ENCODE measurements at places on chromosomes 5 and 9.

DNA sequence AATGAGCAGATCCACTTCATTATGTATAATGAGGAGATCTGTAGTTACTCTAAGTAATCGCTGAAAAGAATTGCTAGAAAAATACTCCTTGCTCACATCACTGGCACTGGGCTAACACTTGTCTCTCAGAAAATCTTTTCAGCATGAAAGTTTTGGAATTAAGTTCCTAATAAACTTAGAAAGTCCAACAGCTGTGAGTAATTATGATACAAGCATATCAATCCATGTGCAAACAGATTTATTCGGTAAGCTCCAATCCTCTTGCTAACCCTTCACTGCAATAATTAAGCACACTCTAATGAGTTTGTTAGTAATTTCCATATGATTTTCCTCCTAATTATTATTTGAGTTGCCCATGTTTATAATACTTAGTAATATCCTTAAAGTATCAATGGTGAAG is 652.6 kb upstream of the WWC1 start:
- no peaks in the 10 kb centered on the region for H3K27me3 ChIP-seq
- no peak overlapping the region for H3K4me3 ChIP-seq
- no peaks in the 10 kb centered on the region for H3K36me3 ChIP-seq
- no peaks in the 10 kb centered on the region for H3K4me1 ChIP-seq
- no peak overlapping the region for H3K27ac ChIP-seq
- no peak for DNase-seq

- H3K4me3 ChIP-seq = no peak overlapping the region
- no peaks in the 10 kb centered on the region for H3K27me3 ChIP-seq
- no peak overlapping the region for H3K27ac ChIP-seq
- no peak for DNase-seq
- H3K36me3 ChIP-seq = no peaks in the 10 kb centered on the region
- no peaks in the 10 kb centered on the region for H3K4me1 ChIP-seq
These were observed 206.1 kb downstream of the YTHDC2 start for GRCh38 chr5:113719549-113719948.

DNA sequence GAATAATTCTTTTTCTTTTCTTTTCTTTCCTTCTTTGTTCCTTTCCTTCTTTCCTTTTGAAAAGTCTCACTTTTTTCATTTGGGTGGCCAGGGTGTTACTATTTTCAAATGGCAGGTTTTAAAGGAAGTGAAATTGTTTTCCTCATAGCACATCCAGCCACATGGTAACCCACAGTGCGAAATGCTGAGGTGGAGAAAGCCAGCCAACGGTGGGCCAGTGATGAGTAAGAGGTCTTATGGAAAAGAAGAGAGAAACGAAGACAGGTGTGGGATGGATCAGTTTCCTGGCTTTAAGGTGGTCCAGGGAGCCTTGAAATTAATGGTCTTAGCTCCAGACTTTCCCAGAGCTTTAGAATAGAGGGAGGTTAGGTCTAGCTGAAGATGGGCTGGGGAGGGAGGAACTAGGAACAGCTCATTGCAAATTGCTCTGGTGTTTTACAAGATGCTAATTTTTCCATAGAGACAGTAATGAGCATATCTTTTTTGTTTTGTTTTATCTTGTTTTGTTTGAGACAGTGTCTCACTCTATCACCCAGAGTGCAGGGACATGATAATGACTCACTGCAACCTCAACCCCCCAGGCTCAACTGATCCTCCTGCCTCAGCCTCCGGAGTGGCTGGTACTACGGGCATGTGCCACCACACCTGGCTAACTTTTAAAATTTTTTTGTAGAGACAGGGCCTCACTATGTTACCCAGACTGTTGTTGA is 17.8 kb downstream of the ITK start:
- no peaks in the 10 kb centered on the region for H3K27me3 ChIP-seq
- no peak for DNase-seq
- no peaks in the 10 kb centered on the region for H3K36me3 ChIP-seq
- H3K27ac ChIP-seq = no peak overlapping the region

DNA sequence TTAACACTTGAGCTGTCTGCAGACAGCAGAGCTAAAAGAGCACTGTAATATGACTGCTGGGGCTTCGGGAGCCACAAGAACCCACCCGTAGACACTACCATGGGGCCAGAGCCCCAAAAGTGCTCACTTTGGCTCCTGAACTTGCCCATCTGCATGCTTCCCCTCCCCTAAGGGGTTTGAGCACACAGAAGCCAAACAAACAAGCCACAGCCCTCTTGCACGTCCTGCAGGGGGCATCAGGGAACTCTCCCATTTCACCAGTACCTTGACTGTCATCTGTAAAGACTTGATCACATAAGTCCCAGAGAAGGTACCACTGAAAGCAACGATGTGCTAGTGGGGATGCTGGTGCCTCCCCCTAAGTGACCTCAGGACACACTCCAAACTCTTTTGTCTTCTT is 681.8 kb downstream of the SEMA5A start:
- H3K36me3 ChIP-seq = no peaks in the 10 kb centered on the region
- no peaks in the 10 kb centered on the region for H3K27me3 ChIP-seq
- no peak overlapping the region for H3K4me3 ChIP-seq
- no peak for DNase-seq
- H3K4me1 ChIP-seq = no peaks in the 10 kb centered on the region

DNA sequence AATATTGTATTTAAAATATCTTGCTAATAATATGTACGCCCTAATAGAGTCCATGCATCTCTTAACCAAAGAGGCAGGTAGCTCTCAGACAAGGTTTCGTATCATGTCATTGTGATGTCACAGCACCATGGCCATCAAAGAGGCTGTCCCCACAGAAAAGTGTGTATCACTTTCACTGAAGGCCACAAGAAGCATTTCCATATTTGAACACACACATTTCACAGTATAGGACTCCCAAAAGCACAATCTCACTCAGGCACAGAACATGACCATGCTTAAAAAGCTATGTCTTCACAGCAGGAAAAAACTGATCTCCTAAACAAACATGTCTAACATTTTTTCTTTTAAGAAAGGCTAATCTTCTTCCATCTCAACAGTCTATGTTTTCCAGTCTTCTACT is 133.8 kb downstream of the DENND1A start:
- no peaks in the 10 kb centered on the region for H3K36me3 ChIP-seq
- no peaks in the 10 kb centered on the region for H3K4me1 ChIP-seq
- no peak overlapping the region for H3K4me3 ChIP-seq
- H3K27me3 ChIP-seq = no peaks in the 10 kb centered on the region
- H3K27ac ChIP-seq = no peak overlapping the region

GRCh38 chr5:60210810-60211209 is 317.3 kb upstream of the PDE4D start:
- H3K4me1 ChIP-seq = no peaks in the 10 kb centered on the region
- no peaks in the 10 kb centered on the region for H3K27me3 ChIP-seq
- no peak for DNase-seq
- no peak overlapping the region for H3K27ac ChIP-seq

GRCh38 chr9:97900738-97901565 is 21.3 kb downstream of the TRMO start:
- no peak for DNase-seq
- H3K4me3 ChIP-seq = no peak overlapping the region
- no peaks in the 10 kb centered on the region for H3K36me3 ChIP-seq

DNA sequence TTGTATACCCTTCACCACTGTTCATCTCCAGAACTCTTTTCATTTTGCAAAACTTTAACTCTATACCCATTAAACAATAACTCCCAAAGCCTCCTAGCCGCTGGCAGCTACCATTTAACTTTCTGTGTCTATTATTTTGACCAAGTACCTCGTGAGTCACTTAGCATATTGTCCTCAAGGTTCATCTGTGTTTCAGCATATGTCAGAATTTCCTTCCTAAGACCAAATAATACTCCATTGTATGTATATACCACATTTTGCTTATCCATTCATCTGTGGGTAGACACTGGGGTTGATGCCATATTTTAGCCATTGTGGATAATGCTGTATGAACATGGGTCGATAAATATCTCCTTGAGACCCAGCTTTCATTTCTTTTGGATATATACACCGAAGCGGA is 17.4 kb downstream of the ERBIN start:
- H3K4me1 ChIP-seq = peaks cover 1% of the 10 kb centered on the region
- no peak overlapping the region for H3K4me3 ChIP-seq
- no peak overlapping the region for H3K27ac ChIP-seq
- no peak for DNase-seq
- H3K36me3 ChIP-seq = no peaks in the 10 kb centered on the region

DNA sequence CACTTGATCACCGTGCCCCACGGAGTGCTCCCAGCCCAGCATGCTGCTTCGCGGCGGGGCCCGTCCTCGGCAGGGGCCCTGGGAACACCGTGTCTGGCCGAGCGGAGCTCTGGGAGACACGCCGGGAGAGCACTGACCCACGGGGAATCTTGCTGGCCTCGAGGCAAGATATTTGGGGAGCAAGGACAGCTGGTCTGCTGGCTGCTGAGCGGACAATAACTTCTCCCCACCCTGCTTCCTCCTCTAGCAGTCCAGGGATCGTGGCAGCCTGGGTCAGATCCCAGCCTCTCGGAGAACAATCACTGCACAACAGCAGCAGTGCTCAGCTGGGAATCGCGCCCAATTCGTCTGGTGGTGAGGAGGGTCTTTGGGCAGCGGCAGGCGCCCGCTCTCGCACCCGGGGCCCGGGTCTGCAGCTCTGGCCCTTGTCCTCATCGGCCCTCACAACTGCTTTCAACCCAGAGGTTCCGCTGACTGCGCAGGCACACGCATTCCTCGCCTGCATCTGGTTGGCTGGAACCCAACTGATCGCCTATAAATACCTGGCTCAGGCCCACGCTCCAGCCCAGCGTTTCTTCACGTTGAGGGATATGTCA is 43.4 kb downstream of the DBH start:
- no peaks in the 10 kb centered on the region for H3K27me3 ChIP-seq
- peaks cover 9% of the 10 kb centered on the region for H3K4me1 ChIP-seq
- no peak overlapping the region for H3K27ac ChIP-seq
- H3K36me3 ChIP-seq = no peaks in the 10 kb centered on the region
- H3K4me3 ChIP-seq = no peak overlapping the region

- no peaks in the 10 kb centered on the region for H3K36me3 ChIP-seq
- no peaks in the 10 kb centered on the region for H3K27me3 ChIP-seq
- H3K27ac ChIP-seq = no peak overlapping the region
- DNase-seq = no peak
These were observed 5.6 kb downstream of the HOMER1 start for GRCh38 chr5:79508354-79508753.

DNA sequence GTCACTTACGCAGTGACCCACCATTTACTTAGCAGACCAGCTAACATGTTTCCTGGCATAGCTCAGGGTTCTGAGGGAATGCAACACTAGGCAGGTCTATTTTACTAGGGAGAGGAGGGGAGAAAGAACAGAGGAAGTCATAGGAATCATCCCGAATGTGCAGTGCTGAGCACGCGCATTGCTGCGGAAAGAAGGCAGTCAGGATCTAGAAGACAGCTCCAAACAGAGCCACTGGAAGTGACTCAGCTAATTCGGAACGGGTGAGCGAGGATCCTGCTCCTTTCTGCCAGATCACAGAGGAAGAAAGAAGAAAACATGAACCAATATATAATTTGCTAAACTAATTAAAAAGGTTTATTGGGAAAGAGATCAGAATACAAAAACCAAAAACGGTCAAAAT is 339.8 kb downstream of the EFNA5 start:
- H3K27ac ChIP-seq = no peak overlapping the region
- no peaks in the 10 kb centered on the region for H3K36me3 ChIP-seq
- no peaks in the 10 kb centered on the region for H3K4me1 ChIP-seq
- no peaks in the 10 kb centered on the region for H3K27me3 ChIP-seq
- H3K4me3 ChIP-seq = no peak overlapping the region

DNA sequence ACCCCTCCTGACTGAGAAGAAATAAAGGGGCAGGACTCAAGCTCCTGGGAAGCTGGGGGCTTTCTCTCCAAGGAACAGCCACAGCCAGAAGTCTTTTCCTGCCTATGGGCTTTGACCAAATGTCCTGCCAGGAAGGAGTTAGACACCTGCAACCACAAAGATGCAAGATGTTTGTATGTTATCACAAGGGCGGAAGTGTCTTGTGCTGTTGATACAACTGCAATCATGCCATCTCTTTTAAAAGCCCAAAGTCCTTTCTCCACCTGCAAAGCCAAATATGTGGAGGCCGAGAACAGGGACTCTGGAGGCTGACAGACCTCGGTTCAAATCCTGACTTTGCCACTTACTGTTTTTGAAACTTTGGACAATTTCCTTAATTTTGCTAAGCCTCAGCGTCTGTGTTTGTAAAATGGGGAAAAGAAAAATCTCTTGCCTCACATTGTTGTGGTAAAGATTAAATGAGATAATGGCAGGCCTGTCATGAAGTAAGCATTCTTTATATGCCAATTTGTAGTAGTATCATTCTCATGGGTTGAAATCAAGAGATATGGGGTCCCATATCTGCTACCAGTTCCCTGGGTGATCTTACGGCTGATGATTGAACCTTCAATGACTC is 17.0 kb downstream of the HRH2 start:
- no peak for DNase-seq
- H3K36me3 ChIP-seq = no peaks in the 10 kb centered on the region
- no peaks in the 10 kb centered on the region for H3K4me1 ChIP-seq
- H3K27ac ChIP-seq = no peak overlapping the region
- H3K27me3 ChIP-seq = no peaks in the 10 kb centered on the region
- H3K4me3 ChIP-seq = no peak overlapping the region

- H3K27ac ChIP-seq = peak within 1 kb of the TSS; percentile 45
- no peaks in the 10 kb centered on the region for H3K27me3 ChIP-seq
- peak within 1 kb of the TSS; percentile 96 for H3K4me3 ChIP-seq
- H3K36me3 ChIP-seq = no peaks in the 10 kb centered on the region
- DNase-seq = peak; percentile 44
- H3K4me1 ChIP-seq = peaks cover 6% of the 10 kb centered on the region
These were observed at the start of gene SLC12A7 for GRCh38 chr5:1111727-1112289. Gene SLC12A7, minus strand, starts transcription at chr5:1112063. Its CDS starts 72 bp downstream, at chr5:1111991.

GRCh38 chr5:142796492-142797109 is 26.4 kb downstream of the ARHGAP26 start:
- H3K4me1 ChIP-seq = no peaks in the 10 kb centered on the region
- no peak for DNase-seq
- H3K27ac ChIP-seq = no peak overlapping the region
- no peaks in the 10 kb centered on the region for H3K36me3 ChIP-seq
- no peak overlapping the region for H3K4me3 ChIP-seq

- H3K27ac ChIP-seq = no peak overlapping the region
- no peaks in the 10 kb centered on the region for H3K36me3 ChIP-seq
- H3K27me3 ChIP-seq = no peaks in the 10 kb centered on the region
- H3K4me1 ChIP-seq = no peaks in the 10 kb centered on the region
- no peak for DNase-seq
- H3K4me3 ChIP-seq = no peak overlapping the region
These were observed 453.7 kb upstream of the RIOK2 start for GRCh38 chr5:97636766-97637165.

GRCh38 chr9:98924946-98925820 is 18.5 kb upstream of the COL15A1 start:
- H3K27ac ChIP-seq = no peak overlapping the region
- H3K4me1 ChIP-seq = peaks cover 11% of the 10 kb centered on the region
- no peak overlapping the region for H3K4me3 ChIP-seq
- DNase-seq = no peak
- H3K27me3 ChIP-seq = no peaks in the 10 kb centered on the region

DNA sequence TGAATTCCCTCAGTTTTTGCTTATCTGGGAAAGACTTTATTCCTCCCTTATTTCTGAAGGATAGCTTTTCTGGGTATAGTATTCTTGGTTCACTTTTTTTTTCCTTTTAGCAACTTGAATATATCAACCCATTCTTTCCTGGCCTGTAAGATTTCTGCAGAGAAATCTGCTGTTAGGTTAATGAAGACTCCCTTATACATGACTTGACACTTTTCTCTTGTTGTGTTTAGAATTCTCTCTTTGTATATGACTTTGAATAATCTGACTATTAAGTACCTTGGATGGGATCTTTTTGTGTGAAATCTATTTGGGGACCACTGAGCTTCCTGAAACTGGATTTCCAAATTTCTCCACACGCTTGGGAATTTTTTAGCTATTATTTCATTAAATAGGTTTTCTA is 55.0 kb upstream of the CDK5RAP2 start:
- no peak for DNase-seq
- H3K27ac ChIP-seq = no peak overlapping the region
- H3K27me3 ChIP-seq = no peaks in the 10 kb centered on the region
- H3K4me1 ChIP-seq = no peaks in the 10 kb centered on the region

All from ovary (tissue), 10 donors.